ENCODE measurements at places on chromosomes 13 and 19.

GRCh38 chr13:49561062-49561410 lies 24.3 kb downstream of the RCBTB1 start:
- DNase-seq = no peak

DNA sequence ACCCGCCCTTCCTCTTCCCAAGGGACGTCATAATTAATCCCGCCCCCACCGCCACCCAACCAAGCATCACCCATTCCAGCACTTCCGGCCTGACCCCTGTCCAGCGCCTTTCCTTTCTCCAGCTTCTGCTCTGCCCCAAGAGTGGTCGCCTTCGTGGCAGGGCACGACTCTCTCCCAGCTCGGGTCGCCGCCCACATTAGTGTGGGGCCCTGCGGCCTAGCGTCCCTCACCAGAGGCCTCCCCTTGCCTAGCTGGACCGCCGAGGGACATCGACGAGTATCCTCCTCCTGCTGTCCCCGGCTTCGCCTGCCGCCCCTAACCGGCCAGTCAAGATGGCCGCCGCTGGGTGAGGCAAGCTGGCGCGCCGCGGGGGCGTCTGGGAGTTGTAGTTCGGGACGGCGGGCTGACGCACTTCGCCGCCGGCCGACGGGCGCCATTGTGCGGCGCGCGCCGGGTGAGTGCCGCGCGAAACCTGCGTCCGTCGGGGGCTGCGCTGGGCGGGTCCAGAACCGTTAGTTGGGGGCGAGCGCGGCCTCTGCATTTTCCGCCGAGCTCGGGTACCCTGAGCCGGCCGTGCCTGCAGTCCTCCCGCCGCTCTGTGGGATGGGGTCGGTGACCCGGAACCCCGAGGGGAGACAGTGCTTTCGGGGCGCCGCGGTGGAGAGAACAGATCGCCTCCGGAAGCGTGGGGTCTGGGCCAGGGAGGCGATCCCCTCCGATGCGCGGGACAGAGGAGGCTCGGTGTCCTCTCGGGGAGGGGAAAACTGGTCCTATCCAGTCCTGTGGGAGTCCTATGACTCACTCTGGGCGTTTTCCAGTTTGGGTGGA lies at the start of gene ZNF274:
Gene ZNF274 (plus strand): TSS at position 73 of the 828 bp plus-strand sequence. CDS start 905 bp downstream, outside the sequence.
- peak; percentile 98 for DNase-seq

DNA sequence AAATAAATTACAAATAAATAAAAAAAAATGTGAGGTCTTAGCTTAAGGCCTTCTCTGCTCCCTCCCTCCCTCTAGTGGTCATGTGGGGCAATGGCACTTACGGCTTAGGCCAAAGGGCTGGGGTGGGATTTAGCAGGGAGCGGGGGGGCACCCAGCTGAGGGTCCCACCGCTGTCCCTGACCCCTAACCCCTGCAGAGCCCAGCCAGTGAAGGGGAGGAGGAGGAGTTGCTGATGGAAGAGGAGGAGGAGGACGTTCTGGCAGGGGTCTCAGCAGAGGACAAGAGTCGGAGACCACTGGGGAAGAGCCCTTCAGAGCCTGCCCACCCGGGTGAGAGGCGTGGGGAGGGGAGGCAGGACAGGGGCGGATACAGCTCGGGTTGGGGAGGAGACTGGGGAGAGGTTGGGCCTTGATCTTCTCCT lies 9.3 kb downstream of the MPND start:
- peak; percentile 81 for DNase-seq

GRCh38 chr19:48966541-48967345 lies 1.6 kb downstream of the FTL start:
- DNase-seq = peak; percentile 30

DNA sequence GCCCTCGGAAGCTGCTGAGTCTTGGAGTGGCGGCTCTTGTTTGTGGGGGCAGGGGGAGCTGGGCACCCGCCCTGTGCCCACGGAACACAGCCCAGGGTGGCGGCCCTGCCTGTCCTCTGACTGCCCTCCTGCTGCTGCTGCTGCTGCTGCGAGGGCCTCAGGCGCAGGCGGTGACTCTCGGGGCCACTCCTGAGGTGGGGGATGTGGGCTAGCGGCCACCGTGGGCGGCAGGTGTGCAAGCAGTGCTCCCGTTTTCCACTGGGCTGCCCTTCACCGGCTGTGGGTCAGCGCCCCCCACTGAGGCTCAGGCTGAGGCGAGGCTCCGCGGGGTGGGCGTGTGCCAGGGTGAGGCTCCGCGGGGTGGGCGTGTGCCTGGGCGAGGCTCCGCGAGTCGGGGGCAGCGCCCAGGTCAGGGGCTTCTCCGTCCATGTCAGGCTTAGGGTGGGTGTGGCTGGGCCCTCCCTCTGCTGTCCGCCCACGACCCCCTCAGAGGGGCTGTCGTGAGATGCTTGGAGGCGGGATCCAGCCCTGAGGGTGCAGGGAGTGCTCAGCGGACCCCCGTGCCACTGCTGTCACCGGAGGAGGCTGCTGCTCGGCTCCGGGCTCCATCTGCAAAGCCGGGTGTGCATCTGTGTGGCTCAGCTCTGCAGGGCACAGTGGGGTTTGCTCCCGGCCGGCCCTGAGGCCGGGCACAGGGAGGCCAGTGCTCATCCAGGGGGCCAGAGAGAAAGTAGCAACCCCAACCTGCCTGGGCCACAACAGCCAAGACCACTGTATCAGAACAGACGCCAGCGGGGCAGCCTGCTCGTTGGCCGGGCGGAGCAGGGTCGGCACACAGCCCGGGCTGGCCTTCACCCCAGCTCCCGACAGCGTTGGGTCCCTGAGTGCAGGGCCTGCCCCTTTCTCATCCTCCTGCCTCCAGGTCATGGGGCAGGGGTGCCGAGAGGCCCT lies 14.5 kb downstream of the CSNK1G2 start:
- DNase-seq = no peak

DNA sequence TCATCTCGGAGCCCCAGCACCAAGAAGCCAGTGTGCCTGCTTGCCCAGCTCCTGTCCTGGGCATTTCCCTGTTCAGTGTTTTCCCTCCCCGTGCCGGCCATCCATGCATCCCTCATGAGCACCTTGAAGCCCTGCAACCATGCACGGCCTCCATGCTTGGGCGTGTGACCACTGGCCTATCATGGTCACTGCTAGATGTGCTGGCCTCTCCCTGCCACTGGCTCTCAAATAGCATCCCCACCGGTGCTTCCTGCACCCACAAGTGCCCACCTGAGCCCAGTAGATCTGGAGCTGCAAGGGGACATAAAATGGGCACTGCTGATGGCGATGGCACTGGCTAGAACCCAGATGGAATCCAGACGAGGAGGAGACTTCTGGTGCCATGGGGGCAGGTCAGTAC lies 126.0 kb downstream of the TUBA3C start:
- DNase-seq = no peak

- DNase-seq = peak; percentile 31
Observed at GRCh38 chr13:50071379-50071778, 56.1 kb downstream of the KCNRG start.

DNA sequence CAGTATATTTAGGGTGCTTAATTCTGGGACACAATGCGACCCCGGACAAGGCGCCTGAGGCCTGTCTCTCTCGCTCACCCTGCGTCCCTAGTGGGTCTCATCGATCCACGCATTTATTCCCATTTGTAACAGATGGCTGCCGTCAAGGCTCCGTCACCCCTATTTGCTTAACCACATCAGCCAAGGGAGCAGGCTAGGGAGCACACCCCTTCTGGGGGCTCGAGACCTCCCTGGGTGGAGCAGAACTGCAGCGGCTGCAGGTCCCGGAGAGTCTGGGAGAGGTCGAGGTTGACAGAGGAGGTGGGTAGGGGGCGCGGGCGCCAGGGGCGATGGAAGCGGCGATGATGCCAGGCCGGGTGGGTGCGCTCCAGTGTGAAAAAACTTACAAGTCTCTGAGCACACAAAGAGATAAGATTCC lies 507 bp downstream of the ALG5 start:
- no peak for DNase-seq

DNA sequence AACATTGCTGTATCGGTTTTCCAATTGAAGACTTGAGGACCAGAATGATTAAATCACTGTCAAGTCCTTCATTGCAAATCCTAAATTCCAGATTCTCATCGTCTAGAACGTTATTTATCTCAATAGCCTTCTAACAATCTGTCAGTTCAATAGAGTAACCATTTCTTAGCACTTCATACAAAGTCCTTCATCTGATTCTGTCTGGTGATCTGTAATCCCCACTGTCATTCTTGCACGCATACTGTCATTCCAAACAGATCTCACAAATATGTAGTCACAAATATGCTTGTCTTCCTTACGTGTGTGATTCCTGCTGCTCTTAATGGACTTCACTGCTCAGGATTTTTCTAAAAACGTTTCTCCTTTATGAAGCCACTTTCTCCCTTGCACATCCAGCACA lies 1197.5 kb downstream of the EFNB2 start:
- no peak for DNase-seq

- DNase-seq = peak; percentile 94
Observed at GRCh38 chr13:48749699-48750473, 96.2 kb downstream of the CYSLTR2 start.

Measured in cardiac fibroblast (primary cell).